Stimulated activated naive CD8-positive, alpha-beta T cell treated with anti-CD3 and anti-CD28 coated beads, Interleukin-15, Interleukin-2, amounts not matched to agents 100 U/mL and 50 U/mL, for 24 hours (primary cell): ENCODE measurements at places on chromosomes 6 and 20.

DNA sequence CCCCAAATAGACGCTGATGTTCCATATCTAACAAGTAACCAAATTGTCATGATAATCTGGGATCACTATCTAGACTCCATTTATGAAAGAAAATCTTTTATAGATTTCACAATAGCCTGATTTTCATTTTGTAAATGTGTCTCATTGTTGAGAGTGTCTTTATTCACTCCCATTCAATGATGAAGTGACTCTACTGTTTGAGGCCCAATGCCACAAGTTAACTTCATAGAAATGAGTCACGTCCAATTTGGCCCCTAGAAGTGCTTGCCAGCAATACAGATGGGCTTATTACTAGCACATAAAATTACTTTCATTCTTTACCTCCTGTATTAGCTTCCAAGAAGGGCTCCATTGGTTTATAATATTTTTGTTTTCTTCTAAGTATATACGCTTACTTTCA, 6.3 kb downstream of the IPCEF1 start:
- DNase-seq: no peak

DNA sequence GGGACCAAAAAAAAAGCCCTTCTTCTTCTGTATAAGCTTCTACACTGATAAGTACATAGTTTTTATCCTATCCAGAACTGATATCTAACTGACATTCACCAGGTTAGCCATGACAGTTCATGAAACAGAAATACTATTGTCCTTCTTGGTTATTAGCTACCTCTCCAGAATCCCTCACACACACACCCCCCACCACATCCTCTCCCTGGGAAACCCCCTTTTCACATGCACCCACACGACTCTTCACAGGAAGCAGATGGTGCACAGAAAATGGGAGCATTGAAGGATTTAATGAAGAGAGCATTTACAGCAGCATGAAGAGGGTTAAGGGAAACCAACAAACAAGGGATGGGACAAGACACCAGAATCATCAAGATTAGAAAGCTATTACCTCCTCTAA, 88.9 kb downstream of the FHL5 start:
- no peak for DNase-seq

GRCh38 chr6:96816301-96816817, 20.9 kb downstream of the GPR63 start:
- no peak for DNase-seq

- no peak for DNase-seq
Measured at GRCh38 chr6:20879121-20879520, 344.9 kb downstream of the CDKAL1 start.

DNA sequence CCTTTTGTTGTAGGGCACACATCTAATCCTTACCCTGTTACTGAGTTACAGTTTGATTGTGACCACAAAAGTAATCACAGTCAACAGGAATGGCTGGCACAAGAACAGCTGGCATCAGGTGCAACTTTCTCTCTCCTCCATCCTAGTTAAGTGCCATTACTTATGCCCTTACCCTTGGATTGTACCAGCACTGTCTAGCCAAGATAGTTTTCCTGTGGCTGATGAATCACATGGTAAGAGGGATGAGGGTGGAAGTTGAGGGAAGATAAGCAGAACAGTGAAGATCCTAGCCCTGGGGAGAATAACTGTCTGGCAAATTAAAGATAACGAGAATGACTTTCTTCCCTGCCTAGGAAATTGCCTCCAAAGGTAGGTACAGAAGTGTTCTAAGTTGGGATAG, 42.0 kb downstream of the RNF217 start:
- DNase-seq: no peak

DNA sequence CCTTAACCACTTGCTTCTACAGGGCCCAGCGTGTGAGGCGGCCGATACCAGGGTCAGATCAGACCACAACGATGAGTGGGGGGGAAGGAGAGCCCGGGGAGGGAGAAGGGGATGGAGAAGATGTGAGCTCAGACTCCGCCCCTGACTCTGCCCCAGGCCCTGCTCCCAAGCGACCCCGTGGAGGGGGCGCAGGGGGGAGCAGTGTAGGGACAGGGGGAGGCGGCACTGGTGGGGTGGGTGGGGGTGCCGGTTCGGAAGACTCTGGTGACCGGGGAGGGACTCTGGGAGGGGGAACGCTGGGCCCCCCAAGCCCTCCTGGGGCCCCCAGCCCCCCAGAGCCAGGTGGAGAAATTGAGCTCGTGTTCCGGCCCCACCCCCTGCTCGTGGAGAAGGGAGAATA, 2.8 kb downstream of the RING1 start:
- DNase-seq: no peak

DNA sequence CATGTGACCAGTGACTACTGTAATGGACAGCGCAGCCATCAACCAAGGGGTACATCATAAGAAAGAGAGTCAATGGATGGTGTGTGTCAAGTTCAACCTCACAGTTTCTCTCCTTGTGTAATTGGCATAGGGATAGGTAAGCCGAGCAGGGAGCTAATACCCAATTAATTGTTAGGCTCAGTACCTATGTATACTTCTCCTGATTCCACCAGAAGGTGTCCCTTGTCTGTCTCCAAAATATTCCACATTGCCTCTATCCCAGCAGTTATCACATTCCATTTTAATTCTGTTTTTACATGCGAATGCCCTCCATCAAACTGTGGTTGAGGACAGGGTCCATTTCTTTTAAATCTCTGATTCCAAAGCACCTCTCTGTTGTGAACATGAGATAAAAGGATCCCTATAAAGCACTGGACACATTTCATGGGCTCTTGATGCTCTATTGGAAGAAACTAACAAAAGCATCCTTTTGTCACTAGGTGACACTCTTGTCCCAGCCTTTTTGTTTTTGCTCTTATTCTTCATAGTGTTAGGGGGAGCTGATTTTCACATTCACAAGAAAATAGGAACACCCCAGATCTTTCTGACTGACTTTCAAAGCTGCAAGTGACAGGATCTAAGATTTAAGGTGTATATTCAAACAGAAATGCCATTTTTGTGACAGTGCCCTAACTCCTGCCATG, 38.9 kb downstream of the FBXO9 start:
- no peak for DNase-seq

- no peak for DNase-seq
Measured at GRCh38 chr20:43711098-43711654, 15.6 kb downstream of the GTSF1L start.

GRCh38 chr6:34723203-34723602, 26.6 kb upstream of the ILRUN start:
- no peak for DNase-seq

GRCh38 chr6:106334646-106335448, 9.3 kb upstream of the ATG5 start:
- peak; percentile 33 for DNase-seq

DNA sequence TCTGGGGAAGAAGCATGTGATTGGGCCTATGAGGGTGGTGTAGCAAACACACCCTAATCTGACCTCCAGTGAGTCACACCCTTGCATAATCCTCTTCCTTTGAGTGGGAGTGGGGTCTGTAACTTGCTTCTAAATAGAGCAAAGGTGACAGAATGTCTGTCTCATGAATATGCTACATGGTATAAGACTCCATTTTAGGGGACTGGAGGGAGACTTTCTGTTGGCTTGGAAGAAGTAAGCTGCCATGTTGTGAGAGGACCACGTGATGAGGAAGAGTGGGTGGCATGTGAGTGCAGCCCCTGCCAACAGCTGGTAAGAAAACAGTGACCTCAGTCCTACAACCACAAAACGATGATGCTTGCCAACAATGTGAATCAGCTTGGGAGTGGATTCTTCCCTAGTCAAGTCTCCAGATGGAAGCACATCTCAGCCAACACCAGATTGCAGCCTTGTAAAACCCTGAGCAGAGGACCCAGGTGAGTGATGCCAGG, 3.7 kb downstream of the AK9 start:
- peak; percentile 11 for DNase-seq

DNA sequence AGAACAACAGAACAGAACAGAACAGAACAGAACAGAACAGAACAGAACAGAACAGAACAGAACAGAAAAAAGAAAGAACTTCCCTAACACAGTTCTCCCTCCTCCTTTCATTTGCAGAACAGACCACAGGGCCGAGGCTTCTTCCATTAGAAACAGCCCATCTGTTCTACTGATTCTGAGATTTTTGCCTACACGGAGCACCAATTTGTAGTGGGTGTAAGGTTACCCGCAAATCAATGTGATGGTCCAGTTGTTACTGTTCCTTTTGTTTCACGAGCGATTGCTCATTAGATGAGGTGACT, 734 bp upstream of the OGFRL1 start:
- no peak for DNase-seq

DNA sequence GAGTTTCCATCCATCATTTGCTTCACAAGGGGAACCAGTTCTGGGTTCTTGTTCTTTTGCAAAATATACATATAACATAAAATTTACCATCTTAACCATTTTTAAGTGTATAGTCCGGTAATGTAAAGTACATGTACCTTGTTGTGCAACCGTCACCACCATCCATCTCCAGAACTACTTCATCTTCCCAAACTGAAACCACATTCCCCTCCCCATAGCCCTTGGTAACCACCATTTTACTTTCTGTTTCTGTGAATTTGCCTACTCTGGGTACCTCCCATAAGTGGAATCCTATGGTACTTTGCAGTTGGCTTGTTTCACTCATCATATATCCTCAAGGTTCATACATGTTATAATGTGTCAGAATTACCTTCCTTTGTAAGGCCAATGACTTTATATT, 70.3 kb upstream of the DSP start:
- DNase-seq: no peak

- no peak for DNase-seq
Measured at GRCh38 chr20:59094576-59094975, 52.0 kb upstream of the PRELID3B start.

DNA sequence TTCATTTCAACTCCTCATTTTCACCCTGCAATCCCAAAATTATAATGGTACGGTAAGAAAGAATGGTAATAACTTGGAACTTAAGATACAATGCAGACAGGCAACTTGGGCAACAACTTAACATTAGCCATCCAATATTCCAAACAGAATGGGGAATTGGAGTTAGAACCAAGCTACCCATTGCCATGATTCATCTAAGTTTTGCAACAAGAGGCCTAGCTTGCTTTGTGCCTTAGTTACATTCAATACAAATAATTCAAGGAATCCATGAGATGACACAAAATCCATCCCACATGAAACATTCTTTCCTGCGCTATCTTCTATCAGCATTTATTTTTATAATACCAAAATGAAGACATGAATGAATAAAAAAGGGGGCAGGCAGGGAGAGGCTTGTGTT, 28.4 kb downstream of the DCDC2 start:
- no peak for DNase-seq

DNA sequence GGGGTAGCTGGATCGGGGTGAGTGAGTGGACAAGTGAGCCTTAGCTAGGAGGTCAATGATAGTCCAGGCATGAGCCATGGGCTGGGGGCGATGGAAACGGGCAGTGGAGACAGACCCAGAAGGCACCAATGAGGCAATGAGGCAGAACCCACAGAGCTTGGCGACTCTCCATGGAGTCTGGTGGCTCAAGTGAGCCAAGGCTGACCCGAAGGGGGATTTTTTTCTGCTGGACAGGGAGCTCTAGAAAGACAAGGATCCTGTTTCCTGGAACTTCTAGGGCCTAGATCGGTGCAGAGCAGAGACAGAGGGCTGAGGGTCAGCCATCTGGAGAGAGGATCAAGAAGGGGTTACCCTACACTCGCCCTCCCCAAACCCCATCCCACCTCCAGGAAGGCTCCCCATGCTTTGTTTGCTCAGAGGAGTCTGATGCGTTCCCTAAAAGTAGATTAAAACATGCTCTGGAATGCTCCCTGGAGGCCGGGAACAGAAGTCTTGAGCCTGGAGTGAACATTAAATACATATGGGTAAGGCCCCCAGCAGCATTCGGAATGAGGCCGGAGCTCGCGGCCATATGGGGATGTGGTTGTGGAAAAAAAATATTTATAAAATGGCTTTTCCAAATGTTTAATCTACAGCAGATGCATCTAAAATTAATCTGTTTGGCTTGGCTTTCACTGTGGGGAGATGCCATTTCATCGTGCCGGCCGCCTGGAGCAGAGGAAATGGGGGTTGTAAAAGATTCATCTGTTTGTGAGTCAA, 237.8 kb upstream of the PMEPA1 start:
- no peak for DNase-seq

DNA sequence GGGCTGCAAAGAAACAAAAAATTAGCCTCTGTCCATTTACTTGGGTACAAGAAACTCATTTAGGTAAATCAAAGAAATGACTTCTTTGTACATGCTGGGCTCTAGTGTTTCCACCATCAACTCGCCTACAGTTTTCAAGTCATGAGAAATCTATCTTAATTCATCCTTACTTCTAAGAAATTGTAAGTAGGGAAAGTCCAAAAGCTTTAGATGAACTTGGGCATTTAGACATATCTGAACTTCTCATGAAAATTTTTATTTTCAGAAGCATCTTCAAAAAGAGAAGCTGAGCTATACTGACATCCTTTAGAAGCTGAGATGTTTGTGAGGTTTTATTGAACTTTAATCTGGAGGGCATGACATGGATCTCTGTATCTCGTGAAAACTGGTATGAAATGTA, 117.3 kb downstream of the MYB start:
- DNase-seq: no peak
